ENCODE measurements at places on chromosomes 4 and X.

- no peak for DNase-seq
These were observed 11.7 kb downstream of the MAGEE1 start for GRCh38 chrX:76439188-76439587.

DNA sequence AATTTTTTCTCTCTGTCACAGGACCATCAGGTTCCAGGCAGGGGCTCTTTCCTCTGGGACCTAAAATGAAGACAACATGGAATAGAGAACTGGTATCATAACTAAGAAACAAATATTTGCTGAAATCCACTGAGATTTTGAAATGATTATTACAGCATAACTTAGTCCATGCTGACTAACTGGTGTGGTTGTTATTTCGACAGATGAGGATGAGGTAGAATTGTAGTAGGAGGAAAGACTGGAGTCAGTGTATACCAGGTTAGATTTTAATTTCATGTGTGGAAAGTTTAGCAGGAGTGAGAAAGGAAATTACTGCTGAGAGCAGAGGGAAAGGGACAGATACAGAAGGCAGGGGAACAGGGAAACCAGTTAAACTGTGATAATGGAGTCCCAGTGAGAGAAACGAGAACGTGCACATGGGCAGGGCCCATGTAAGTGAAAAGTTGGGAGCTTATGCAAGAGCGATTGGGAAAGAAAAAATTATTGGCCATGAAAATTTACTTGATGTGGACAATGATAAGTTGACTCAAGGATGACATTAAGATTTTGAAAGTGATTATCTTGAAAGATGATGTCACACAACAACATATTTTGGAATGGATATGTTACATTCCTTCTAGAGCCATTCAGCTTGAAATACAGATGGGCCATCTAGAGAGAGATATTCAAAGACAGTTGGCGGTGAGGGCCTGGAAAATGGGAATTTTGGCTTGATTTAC lies 98.7 kb upstream of the DDIT4L start:
- no peak for DNase-seq

- no peak for DNase-seq
These were observed 388.4 kb downstream of the RAB28 start for GRCh38 chr4:13095722-13096121.

- no peak for DNase-seq
These were observed at the start of gene CT47C1 for GRCh38 chrX:119072744-119073143. Gene CT47C1 (plus strand): TSS chrX:119072993. CDS start chrX:119073226, 233 bp downstream.

DNA sequence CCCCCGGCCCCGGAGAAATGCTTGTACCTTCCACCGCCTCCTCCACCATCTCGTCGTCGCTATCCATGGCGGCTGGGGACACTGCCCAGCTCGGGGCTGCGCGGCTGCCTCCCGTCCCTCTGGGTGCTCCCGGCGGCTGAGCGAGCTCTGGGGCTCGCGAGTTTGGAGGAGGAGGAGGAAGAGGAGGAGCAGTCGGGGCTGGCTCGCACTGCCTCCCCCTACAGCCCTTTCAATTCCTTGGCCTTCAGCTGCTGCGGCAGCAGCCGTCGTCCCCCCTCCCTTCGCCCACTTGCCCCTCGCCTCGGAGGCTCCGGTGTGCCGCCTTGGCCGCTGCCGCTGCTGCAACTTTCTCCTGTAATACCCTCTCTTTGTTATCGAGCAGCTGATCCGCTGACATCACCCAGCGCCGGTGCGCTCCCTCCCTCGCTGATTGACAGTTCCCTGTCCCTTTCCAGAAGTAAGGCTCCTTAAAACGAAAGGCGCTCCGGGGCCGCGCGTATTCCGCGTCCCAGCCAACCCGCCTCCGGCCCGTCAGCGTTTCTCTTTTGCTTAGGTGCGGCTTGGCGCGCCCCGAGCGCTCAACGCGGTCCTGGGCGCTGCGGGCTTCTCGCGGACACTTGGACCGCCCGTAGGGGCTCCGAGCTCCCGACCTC lies at the start of gene SETD7:
TSS of gene SETD7 (minus strand) at position 149 of the 653 bp plus-strand sequence. CDS start at position 67, 82 bp downstream.
- DNase-seq, result peak; percentile 46

- DNase-seq, result no peak
These were observed at the start of gene PWWP3B for GRCh38 chrX:106168107-106168506. Gene PWWP3B (plus strand): TSS chrX:106168305. CDS start chrX:106205433, 37,128 bp downstream.
